ENCODE measurements at places on chromosomes 13 and 19. TPM values are rescaled to one million over a fixed set of nuclear protein-coding genes. Genes with fewer than 3 reads are reported as not detected.

CEACAM3 gene
- not detected for total RNA-seq

ZNF846 gene
- 17.9 TPM for total RNA-seq

SPATA13 gene
- total RNA-seq, result 78.7 TPM

SERPINE3 gene
- total RNA-seq, result not detected

KASH5 gene
- total RNA-seq, result not detected

SPPL2B gene
- 101 TPM for total RNA-seq

ANKRD10 gene
- total RNA-seq, result 117 TPM

ATP7B gene
- total RNA-seq, result 0.64 TPM

DNA sequence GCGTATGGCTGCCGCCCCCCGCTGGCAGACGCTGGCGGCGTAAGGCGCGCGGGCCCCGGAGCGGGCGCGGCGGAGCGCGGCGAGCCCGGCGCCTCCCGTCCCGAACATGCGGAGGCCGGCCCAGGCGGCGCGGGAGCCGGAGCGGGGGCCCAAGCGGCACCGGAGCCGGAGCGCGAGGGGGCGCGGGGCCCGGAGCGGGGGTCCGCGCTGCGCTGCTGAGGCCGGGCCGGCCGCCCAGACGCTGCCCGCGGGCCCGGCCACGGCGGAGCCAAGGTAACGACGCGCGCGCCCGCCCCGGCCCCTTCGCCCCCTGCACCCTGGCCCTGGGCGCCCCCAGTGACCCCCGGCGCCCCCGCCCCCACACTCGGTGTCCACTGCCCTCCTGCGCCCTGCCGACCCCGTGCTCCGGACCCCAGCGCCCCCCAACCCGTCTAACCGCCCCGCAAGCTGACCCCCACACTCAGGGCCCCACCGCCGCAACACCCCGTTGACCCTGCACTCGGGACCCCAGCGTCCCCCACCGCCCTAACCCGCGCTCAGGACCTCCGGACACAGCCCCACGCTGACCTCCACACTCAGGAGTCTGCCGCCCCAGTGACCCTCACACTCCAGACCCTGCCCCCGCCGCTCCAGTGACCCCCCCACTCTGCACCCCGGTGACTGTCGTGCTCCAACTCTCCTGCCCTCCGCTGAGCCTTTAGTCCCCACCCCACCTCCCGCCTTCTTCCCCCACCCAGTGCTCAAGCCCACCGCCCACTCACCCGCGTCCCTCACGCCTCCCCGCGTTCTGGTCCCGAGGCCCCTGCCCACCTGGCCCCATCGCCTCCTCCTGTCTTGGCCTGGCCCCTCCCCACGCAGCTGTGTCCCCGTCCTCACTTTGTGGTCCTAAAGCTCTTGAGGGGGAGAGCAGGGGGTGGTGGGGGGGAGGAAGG is at the start of gene CSNK1G2:
CSNK1G2 (plus strand) TSS at position 27 of the 932 bp plus-strand sequence. CDS start 28,601 bp downstream, outside the sequence.
- DNase-seq, result no peak

- DNase-seq, result no peak
These were observed 12.4 kb downstream of the NRTN start for GRCh38 chr19:5817218-5817617.

DNA sequence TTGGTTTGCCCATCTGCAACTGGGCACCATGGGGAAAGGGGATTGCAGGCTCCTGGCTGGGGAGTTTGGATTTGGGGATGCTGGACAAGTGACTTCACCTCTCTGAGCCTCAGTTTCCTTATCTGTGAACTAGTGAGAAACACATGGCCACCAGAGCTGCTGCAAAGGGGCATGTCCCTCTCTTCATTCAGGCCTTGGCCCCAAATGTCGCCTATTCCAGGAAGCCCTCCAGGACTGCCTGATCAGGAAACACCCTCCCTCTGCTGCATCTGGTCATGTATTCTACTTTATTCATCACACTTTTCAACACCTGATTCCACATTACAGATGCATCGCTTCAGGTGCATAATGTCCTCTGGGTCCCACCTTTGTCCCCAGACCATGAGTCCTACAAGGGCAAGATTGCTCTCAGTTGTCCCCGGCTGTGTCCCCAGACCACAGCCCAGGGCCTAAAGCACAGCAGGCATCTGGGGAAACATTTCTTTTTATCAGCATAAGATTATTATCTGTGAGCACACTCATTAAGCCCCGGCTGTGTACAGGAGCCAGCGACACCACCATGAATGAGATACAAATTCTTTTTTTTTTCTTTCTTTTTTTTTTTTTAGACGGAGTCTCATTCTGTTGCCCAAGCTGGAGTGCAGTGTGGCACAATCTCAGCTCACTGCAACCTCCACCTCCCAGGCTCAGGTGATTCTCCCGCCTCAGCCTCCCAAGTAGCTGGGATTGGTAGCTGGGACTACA is 37.5 kb downstream of the ARRDC2 start:
- DNase-seq, result no peak

GRCh38 chr19:55590617-55591016 is 8.7 kb downstream of the FIZ1 start:
- no peak for DNase-seq

- DNase-seq, result peak; percentile 56
These were observed 32.2 kb downstream of the GP6 start for GRCh38 chr19:55005684-55006488.

DNA sequence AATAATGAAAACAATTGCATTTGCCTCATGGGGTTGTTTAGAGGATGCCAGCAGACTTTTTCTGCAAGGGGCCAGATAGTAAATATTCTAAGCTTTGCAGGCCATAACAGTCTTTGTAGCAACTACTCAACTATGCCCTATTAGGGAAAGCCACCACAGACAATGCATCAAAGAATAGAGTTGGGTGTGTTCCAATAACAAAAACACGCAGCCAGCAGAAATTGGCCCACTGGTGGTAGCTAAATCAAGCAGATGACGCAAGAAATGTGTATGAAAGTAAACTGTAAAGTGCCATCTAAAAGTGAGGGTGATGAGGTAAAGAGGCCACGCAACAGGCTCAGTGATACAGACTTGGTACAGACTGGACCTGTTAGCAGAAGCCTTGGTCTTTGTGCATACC is 75.2 kb upstream of the SIAH3 start:
- DNase-seq, result no peak

DNA sequence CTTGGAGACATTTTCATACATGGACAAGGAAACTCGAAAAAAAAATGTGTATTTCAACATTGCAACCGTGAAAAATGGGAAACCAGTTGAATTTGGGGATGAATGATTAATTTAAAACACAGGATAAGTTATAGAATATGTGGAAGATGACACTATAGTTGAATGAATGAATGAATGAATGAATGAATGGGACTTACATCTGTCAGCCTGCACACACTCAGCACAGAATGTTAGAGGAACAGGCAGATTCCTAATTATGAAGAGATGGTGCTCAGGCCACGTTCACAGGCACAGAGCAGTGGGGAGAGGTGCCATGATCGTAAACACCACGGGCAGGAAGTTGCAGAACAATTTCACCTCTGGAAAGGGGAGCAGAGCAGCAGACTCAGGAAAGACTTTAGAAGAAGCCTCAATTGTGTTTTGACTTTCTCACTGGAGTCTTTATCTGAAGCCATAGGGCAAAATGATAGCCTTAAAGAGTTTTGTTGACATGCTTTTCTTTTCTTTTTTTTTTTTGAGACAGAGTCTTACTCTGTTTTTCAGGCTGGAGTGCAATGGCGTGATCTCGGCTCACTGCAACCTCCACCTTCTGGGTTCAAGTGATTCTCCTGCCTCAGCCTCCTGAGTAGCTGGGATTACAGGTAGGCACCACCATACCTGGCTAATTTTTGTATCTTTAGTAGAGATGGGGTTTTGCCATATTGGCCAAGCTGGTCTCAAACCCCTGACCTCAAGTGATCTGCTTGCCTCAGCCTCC is 4.9 kb upstream of the SULT2A1 start:
- no peak for DNase-seq

DNA sequence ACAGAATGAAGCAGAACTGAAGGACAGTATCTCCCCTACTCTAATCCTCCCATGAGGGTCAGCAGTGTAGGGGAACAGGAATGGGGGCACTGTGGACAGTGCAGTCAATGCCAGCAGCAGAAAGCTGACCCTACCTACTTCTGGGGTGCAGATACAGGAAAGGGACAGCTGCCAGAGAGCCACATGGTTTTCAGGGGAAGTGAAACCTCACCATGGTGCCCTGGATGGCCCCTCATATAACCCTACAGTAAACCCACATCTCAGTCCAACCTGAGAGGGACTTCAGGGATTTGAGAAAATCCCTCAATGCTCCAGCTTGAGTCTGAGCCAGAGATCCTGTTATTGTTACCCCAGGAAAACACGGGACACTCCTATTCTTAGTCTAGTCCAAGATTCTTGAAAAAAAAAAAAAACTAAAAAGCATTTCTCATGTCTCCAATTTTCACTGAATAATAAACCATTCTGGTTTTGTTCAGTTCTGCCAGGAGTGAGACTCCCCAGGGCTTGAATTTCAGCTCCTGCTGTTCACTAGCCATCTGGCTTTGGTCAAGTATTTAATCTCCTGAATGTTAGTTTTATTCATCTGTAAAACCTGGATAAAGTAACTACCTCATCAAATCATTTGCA is 511.6 kb upstream of the ARGLU1 start:
- DNase-seq, result no peak
